NCI-H2029 treated with DMSO at 0.1 percent for 48 hours (cell line): ENCODE measurements at places on chromosomes 7 and 10.

DNA sequence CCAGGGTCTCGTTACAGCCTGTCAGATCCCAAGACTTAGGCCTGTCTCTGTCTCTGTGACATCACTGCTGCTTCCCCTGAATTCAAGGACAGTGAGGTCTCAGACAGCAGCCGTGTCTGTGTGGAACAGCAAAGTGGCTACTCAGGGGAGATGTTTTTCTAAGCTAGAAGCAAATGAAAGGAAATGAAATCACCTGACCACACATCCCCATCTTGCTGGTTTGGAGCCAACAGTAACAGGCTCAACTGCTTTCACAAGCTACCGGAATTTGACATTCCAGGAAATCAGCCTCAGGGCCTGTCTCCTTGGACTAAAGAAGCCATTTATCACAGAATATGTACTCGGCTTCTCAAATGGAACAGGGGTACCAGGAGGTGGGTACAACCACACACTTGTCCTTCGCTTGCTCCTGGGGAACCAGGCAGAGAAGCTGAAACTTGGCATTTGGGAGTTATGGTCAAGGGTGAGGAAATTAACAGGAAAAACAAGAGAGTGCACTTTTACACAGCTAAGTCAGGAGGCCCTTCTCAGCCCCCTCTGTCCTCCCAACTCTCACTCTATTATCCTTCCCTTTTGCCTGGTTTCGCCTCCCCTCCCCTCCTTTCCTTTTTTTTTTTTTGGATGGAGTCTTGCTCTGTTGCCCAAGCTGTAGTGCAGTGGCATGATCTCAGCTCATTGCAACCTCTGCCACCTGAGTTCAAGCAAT is 73.2 kb downstream of the SPDYE5 start:
- no peak for DNase-seq

DNA sequence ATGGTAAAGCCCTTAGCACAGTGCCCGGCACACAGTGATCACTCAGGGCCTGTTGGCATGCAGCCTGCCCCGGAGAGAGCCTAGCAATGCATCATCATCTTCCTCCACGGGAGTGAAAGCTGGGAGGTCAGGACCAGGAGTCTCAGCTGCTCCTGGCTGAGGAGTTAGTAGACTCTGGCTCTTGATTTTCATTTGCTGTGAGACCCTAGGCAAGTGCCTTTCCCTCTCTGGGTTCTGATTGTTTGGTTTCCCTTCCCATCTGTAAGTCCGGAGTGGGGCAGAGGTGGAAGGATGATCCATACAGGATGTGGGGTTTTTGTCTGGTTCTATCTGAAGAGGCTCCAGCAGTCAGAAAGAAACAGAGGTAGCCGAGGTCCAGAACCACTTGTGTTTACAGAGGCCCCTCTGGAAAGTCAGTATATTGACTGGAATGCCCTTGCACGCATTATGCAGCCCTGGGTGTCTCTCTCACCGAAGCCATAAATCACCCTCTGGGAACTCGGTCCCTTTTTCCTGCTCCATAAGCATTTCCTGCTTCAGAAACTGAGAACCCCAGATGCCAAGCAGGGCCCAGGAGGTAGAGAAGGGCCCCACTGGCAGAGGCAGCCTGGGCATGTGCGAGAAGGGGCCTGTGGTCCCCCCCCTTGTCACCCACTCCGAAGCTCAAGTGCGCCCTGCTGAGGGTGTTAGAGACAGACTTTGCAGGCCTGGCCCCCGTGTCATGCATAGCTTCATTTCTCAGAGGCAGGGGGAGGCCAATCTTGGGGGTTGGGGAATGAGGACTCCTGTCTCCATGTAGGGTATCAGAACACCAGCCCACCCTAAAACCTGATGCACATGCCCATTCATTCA is 8.5 kb downstream of the UNC5B start:
- DNase-seq, result no peak

GRCh38 chr7:28768577-28769147 is 189.5 kb downstream of the TRIL start:
- DNase-seq, result peak; percentile 20

- no peak for DNase-seq
These were observed 167.4 kb downstream of the IMMP2L start for GRCh38 chr7:111394891-111395290.

DNA sequence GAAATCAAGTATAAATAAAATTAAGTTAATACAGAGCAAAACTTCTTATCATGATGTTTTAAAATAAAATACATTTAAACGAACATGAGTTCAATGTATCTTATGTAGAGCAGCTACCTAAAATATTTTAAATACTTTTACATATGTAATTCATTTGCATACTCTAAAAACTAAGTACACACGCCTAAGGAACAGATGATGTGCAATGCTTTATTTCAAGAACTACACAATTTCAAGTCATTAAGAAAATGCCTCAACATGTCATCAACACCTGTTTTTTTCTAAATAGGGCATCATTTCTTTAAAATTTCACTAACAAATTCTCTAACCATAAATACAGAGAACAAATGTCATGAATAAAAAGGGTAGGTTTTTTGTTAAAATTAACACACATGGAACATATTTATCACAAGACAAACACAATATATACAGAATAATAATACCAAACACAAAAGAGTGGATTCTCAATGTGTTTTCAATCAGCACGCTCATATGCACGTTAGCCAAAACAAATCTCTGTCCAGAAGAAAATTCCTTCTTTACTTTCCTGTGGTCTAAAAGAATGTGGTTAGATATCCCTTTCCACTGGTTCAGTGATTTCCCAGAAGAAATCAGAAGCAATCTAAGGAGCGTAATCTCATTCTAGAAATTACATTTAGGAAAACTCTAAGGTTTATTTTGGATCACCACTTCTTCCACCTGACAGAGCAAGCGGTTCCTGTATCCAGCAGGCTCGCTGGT is 73.0 kb upstream of the PFKP start:
- DNase-seq, result no peak

DNA sequence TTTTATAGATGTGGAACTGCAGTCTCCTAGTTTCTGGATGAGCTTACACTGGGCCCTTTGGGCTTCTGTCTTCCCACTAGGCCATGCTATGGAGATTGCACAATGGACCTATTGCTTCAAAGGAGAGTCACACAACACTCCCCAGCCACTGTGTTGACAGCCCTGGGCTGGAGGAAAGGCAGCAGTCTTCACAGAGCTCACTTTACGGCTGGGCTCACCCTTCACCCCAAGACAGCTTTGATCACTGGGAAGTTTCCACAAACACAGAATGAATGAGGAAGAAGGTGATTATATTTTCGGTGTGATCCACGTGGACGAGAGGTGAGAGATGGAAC is 92.7 kb upstream of the GDF10 start:
- no peak for DNase-seq

- DNase-seq, result no peak
These were observed 437.5 kb upstream of the MBL2 start for GRCh38 chr10:53209944-53210611.

DNA sequence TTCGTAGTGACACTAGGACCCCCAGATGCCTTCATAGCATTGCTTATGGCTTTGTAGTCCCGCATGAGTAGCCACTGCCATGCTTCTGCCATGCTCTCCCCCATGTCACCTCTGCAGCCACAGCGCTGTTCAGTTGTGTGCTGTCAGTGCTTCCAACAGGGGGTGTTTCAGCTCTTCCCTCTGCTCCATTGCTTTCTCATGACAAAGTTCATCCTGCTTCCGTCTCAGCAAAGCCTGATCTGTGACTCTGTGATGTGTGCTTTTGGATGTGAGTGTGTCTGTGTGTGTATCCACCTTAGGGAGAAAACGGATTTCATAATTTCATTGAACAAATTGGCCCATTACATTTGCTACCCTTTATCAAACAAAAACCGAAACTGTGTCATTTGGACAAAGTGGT is 134.9 kb upstream of the SAMD8 start:
- DNase-seq, result no peak
